ENCODE measurements at places on chromosomes 12 and 14.

GRCh38 chr12:58959639-58960300 lies 39.5 kb upstream of the LRIG3 start:
- DNase-seq = no peak

- DNase-seq = no peak
These were observed 98.6 kb downstream of the SLC5A8 start for GRCh38 chr12:101111441-101111840.

GRCh38 chr12:111156304-111156703 lies 212.6 kb downstream of the PHETA1 start:
- DNase-seq = no peak

DNA sequence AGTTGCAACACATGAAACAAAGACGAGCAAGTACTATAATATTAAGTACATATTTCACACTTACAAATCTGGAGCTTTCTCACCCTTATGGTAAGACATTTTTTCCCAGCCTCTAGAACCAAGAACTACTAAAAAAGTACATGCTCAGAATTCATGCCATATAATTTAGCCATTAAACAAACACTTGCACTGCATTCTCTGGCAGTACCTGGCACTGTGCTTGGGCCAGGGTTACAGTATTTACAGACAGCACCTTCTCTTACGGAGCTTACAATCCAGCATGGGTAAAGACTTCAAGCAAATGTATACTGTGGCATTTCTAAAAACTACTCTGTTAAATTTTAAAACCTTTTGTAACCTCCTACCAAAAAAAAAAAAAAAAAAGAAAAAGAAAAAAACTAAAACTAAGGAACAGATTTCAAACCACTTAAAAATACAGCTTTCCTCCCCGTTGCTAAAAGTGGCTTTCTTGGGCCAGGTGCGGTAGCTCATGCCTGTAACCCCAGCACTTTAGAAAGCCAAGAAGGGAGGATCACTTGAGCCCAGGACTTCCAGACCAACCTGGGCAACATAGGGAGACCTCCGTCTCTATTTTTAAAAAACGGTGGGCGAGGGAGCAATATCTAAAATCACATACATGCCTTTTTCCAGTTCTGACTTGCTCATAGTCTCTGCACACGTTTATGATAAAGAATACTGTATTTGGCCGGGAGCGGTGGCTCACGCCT lies 956 bp downstream of the GNPTAB start:
- no peak for DNase-seq

DNA sequence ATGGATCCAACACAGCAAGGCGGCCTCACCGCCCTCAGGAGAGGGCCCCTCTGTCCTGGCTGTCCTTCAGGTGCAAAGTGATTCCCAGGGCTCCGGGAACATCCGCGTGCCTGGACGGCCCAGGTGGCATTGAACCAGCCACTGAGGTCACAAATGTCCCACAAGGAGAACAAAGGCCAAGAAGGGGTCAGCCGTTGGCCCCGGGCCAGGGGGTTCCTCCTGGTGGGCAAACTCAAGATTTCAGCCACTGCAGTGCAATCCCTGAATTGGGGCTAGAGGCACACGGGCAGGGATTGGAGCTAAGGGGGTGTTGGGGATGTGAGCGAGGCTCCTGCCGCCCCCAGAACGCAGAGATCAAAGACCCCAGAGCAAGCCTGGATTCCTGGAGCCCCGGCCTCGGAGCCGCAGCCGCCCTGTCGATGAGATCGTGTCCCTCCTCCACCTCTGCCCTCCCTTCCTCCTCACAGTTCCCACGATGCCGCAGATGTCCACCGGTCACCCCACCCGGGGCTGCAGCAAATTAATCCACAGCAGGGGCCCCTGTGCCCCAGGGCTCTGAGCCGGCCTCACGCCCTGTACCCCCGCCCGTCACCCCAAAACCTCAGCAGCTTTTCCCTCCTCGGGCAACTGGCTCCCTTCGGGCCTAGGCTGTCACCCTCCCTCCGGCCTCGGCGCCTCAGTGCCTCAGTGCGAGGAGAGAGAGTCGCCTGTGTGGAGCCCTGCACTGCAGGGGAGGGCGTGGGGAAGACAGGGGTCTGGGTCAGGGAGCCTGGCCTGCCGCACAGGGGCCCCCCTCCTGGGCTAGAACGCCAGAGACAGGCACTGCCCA lies 56.7 kb upstream of the GALNT9 start:
- DNase-seq = no peak
